ENCODE measurements at places on chromosomes 2 and 18.
A peak's percentile ranks its signal among the peaks of the same experiment; 100 is the strongest.

GRCh38 chr2:181352158-181352557 is 105.0 kb upstream of the ITGA4 start:
- no peak for DNase-seq

DNA sequence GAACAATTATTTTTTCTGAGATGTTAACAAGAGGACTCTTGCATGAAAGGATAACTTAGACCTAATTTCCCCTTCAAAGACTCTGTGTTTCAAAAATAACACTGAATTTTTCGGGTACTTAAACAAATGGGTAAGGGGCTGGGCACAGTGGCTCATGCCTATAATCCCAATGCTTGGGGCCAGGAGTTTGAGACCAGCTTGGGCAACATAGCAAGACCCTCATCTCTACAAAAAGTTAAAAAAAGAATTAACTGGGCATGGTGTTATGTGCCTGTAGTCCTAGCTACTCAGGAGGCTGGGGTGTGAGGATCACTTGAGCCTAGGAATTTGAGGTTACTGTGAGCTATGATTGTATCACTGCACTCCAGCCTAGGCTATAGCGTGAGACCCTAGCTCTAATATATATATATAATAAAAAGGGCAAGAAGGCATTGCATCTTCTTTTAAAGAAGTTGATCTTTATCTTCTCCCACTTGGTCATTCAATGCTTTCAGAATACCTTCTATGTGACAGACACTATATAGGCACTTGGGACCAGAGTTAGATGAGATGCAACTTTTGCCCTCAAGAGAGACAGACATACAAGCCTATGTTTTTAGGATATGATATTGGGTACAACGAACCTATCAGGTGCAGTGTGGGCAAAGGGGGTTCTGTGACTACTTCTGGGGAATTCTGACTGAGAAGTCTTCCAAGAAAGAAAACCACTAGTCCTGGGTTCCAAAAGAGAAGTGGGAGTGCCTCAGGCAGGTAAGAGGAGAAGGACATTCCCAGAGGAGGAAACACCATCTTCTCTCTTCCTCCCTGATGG is 120.0 kb downstream of the MYCN start:
- no peak for DNase-seq

DNA sequence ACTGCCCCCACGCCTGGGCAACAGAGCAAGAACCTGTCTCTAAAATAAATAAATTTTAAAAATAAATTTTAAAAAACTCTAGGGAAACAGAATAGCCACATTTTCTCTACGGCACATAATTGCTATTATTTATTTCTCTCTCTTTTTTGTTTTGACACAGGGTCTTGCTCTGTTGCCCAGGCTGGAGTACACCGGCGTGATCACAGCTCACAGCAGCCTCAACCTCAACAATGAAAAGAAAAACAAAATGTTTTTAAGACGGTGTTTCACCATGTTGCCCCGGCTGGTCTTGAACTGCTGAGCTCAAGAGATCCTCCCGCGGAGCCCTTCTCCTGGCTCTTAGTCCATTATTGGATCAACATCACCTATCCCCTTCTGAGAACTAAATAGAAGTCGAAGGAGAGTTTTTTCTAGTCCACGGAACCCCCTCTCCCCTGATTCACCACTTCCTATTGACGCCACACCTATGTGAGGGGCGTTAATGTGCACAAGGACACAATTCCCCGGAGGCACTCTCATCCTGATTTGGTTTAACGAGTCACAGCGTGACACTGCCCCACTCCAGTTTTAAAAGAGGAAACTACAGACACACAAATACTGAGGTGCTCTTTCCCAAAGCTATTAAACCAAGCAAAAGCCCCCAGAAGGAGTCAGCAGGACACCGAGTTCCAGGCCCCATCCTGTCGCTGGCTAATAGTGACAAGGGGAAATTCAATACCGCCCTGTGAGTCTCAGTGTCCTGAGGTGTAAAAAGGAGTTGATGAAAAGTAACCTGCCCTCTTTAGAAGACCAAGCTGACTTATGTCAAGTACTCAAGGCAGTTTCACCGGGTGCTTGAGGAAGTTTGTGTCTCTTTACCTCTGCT is 1.1 kb downstream of the NPC1 start:
- peak; percentile 44 for DNase-seq

DNA sequence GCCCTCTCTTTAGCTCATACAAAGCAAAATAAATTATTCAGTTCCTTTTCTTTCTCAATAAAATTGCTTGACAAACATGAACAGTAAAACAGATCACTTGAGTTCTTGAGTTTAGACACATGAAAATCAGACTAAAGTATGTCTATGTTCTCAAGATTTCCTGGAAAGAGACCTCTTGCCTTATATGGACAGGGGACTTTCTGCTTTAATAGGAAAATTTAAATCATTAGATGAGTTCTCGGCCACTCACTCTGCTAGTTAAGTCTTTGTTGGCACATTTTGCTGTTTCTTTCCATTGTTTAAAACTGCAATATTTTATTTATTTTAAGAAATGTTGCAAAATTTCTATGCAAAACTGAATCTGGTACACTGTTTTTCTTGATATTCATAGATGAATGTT is 207.8 kb downstream of the RND3 start:
- no peak for DNase-seq

- no peak for DNase-seq
These were observed 12.8 kb upstream of the TMEM237 start for GRCh38 chr2:201656102-201656501.

DNA sequence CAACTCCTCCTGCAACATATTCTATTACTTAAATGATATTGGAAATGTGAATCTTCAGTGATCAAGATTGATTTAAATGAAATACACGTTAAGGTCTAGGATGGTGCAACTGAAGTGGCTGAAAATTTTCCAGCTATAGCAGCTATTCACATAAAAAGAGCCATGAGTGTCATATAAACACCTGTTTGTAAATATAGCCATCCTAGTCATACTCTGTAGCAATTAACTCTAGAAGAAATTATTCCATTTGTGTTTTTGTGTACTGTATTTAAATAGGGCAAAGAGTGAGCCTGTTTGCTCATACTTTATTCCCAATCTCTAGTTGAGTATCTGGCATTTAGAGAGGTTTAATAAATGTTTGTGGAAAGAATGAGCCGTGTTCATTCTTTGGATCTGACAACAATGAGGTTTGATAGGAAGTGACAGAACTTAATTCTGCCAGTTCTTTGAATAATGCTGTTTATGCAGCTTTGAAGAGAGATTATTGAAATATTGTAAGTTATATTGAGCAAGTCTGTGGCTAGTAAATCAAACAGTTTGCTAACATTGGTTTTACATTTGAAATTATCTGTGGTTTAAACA is 49.7 kb downstream of the BABAM2 start:
- DNase-seq: no peak

GRCh38 chr2:236558036-236558435 is 11.6 kb upstream of the ACKR3 start:
- DNase-seq: no peak

- no peak for DNase-seq
These were observed 17.3 kb downstream of the PFN4 start for GRCh38 chr2:24105816-24106215.

DNA sequence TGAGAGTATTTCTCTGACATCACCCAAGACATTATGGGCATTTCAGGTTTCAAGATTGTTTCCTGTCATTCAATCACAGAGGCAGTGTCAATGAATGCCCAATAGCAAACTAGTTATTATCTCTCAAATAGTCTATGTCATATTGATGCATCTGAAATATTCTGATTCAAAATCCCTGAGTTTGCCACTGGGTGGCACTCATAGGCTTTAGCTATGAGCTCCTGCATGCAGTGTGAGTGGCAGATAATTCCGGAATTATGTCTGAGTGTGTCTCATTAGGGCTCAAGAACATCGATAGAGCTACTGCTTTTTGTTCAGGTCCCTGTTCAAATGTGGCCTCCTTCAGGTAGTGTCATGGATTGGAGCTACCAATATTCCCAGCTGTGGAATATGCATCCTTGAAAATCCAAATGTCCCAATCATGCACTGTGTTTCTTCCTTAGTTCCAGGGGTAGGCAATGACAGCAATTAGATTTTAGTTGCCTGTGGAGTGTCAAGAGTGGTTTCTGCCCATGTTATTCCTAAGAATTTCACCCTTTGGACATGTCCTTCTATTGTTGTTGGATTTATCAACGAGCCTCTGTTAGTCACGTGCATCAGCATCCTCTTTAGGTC is 7.8 kb upstream of the OR6B3 start:
- DNase-seq: peak; percentile 42

DNA sequence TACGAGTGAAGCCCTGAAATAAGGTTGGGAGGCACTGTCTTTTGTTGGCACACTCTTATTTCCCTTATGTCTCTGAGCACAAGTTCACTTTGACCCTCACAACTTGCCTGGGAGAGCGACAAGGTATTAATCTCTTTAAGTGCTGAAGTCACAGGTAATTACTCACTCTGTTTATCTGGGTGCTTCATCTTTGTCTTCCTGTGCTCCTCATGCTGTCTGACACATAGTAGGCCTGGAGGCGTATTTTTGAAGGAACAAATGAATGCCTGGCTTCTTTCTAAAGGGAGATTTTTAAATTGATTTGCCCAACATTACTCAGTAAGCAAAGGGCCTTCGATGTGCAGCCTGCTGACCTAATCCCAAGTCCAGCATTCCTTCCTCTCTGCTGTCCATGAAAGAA is 507.1 kb upstream of the TNP1 start:
- DNase-seq: no peak

DNA sequence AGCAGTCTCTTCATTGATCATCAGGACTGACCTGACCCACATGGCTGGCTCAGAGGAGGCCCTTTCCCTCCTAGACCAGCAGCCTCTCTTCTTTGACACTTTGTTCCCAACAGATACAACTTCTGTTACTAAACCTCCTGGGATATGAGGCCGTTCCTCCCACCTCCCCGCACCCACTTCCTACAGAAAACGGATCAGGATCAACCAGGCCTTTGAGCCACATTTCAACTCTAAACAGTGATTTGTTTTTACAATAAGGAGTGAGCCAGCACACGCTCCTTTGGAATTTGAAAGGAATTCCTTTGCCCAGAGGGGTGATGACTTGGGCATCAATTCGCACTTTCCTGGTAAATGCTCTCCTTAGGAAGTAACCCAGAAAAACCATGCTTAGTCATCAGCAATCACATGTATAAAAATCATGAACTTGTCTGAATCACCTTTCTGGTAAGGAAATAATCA is 180.4 kb downstream of the FAM124B start:
- DNase-seq: no peak

DNA sequence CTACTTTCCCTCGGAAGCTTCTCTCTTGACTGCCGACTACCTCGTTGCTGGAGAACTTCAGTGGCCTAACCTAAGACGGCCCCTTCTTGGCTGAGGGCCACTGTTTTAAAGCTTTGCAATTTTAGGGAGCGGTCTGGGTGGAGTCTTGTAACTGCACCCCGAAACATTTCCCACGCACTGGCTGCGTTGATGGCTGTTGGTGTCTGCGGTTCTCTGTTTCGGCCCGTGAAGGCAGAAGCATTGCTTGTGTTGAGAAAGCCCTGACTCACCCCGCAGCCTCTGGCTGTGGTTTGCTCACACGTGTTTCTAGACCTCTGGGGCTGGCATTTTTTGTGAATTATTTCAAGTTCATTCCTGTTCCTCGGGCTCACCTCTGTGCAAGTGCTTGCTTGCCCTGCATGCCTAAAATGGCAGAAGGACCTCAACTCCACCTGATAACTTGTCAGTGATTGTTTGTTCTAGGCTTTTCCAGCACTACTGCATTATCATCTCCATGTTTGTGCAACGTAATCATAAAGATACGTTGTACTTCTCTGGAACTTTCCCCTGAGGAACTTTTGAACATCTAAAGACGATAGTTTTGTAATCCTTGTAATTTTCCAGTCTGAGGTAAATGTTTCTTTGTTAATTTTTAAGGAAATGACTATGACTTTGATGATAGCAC is 94.2 kb upstream of the DLX2 start:
- peak; percentile 29 for DNase-seq

- no peak for DNase-seq
These were observed 11.0 kb upstream of the KYNU start for GRCh38 chr2:142866426-142866825.

- DNase-seq: no peak
These were observed 21.0 kb upstream of the L3MBTL4 start for GRCh38 chr18:6435731-6436130.

DNA sequence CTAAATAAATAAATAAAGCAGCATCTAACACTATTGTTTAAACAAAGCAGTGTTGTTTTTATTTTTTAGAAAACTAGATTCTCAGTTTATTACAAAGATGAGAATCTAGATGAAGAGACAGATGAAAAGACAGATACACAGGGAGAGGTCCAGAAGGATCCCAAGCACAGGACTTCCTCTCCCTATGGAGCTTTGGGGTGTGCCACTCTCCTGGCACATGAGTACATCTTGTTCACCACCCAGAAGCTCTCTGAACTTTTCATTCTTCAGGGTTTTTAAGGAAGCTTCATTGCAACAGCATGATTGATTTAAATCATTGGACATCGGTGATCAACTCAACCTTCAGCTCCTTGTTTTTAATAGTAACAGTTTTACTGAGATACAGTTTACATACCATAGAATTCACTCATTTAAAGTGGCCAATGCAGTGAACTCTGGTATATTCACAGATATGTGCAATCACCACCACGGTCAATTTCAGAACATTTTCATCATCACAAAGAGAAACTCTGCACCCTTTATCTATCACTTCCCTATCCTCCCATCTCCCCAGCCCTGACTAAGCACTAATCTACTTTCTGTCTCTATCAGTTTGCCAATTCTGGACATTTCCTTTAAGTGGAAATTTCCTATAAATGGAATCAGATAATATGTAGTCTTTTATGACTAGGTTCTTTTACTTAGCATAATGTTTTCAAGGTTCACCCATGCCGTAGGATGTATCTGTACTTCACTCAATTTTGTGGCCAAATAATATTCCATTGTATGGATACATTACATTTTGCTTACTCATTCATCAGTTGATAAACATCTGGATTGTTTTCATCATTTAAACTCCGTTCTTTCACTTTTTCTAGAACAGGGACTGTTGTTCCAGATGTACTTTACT is 62.3 kb upstream of the ZFP36L2 start:
- no peak for DNase-seq

DNA sequence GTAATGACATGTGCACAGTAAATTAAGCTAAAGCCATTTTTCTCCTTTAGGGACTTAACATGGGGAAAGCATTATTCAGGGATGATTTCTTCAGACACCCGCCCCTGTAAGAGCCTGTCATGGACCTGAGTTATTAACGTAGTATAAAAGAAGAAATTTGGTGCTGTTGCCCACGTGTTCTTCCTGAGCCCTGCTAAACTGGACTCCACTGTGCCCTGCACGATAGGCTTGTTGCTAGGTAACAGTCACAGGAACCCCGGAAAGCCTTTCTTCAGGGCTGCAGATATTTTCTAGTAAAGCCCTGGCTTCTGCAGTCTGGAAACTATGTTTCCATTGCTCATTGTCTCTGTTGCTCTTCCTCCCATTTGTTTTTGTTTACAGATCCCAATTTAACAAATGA is 157.9 kb downstream of the LRRC30 start:
- no peak for DNase-seq

- no peak for DNase-seq
These were observed 31.6 kb downstream of the AOX1 start for GRCh38 chr2:200617156-200618053.
